Fibroblast of the aortic adventitia (primary cell): ENCODE measurements at places on chromosomes 16 and 17. TPM values are rescaled to one million over a fixed set of nuclear protein-coding genes. Genes with fewer than 3 reads are reported as not detected.

Gene SEPTIN12
- total RNA-seq = not detected in 2 replicates

Gene ANKFN1
- total RNA-seq = not detected in 2 replicates

Gene MYH1
- total RNA-seq = 0.08 TPM in 1 of 2 replicates, not detected in the other

Gene BTBD17
- total RNA-seq = not detected in 2 replicates

Gene WNK4
- 0.45 and 3.5 TPM in 2 replicates for total RNA-seq
